ENCODE measurements at places on chromosomes 3 and 15.

DNA sequence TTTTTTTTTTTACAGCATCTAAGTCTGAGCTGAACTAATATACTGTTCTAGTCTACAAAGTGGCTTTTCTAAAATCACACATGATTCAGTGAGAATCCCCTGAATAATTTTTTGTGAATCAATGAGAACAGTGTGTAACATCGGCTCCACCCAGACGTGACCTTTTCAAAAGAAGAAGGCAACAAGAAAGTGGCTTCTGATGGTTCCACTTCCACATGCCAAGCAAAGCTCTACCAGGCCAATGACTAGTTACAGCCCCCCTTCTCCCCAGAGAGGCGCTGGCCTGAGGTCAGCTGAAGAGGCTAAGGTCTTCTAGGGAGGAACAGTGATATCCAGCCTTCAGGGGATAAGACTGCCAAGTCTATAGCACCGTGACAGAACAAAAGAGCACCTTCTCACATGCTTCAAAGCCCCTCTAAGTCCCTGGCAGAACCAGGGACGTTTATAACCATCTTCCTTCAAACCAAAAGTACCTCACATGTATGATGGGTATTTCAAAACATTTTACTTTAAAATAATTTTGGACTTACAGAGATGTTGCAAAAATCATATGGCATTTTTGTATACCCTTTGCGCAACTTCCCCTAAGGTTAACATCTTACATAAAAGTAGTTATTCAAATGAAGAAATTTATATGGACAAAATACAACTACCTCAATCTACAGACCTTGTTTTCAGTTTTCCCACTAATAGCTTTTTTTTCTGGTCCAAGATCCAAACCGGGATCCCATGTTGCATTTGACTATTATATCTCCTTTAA, 177.9 kb downstream of the OSBPL10 start:
- DNase-seq, result peak; percentile 38

DNA sequence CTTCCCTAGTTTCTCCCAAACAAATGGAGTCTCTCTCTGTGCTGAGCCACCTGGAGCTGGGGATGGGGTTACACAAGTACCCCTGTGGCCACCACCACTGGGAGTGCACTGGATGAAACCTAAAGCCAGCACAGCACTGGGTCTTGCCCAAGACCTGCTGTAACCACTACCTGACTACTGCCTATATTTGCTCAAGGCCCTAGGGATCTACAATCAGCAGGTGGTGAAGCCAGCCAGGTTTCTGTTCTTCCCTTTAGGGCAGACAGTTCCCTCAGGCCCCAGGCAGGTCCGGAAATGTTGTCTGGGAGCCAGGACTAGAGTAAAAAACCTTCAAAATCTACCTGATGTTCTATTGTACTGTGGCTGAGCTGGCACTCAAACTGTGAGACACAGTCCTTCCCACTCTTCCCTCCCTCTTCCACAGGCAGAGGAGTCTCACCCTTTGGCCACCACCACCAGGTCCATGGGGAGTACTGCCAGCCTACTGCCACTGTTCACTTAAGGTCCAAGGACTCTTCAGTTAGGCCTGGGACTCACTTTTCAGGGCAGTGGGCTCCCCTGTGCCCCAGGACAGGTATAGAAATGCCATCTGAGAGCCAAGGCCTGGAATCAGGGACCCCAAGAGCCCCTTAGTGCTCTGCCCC, 23.8 kb downstream of the C3orf20 start:
- no peak for DNase-seq

DNA sequence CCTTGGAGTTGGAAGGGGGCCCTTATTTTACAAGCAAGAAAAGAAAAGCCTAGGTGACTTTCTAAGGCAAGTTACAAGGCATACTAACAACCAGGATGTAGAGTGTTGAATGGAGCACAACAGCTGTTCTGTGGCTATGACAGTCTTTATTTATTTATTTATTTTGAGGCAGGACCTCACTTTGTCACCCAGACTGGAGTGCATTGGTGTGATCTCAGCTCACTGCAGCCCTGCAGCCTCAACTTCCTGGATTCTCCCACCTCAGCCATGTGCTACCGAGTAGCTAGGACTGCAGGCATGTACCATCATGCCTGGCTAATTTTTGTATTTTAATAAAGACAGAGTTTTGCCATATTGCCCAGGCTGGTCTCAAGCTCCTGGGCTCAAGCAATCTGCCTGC, 973.4 kb downstream of the ROBO1 start:
- no peak for DNase-seq

GRCh38 chr3:109115451-109115850, 2.5 kb downstream of the MORC1 start:
- no peak for DNase-seq

DNA sequence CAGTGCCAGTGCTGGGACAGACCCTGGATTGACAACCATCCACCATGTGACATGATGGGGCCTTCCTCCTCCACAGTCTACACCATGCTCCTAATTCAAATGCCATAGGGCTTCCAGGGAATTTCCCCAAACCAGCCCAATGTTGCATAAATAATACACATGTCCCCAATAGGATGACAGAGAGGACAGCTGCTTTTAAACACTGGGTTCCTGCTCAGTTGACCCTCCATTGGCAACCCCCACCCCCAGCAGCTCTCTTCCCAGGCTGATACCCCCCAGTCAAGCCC, 28.3 kb upstream of the ATP2B2 start:
- DNase-seq, result no peak

GRCh38 chr3:106913966-106914365, 463.3 kb upstream of the CCDC54 start:
- no peak for DNase-seq

GRCh38 chr3:111283165-111283564, 211.5 kb downstream of the NECTIN3 start:
- DNase-seq, result no peak

DNA sequence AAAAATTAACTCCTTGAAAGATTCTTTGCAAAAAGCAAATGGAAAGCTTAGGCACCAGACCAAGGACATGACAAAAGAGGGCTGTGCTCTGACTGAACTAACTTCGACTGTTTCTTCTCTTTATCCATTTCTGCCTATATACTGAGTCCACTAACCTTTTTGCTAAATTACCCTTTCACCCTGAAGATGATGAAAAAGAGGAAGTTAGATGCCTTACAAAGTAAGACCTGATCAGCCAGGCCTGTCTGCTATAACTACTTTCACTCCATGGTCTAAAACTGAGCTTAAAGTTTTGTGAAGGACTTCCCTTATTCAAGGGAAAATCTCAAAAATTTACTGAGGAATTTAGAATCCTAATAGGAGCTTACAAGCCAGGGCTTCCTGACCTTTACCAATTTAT, 6.2 kb upstream of the IGSF10 start:
- DNase-seq, result peak; percentile 61

- DNase-seq, result no peak
Measured at GRCh38 chr15:60255390-60255789, 142.4 kb downstream of the ANXA2 start.

- DNase-seq, result no peak
Measured at GRCh38 chr15:65981837-65982626, 112.7 kb downstream of the RAB11A start.

DNA sequence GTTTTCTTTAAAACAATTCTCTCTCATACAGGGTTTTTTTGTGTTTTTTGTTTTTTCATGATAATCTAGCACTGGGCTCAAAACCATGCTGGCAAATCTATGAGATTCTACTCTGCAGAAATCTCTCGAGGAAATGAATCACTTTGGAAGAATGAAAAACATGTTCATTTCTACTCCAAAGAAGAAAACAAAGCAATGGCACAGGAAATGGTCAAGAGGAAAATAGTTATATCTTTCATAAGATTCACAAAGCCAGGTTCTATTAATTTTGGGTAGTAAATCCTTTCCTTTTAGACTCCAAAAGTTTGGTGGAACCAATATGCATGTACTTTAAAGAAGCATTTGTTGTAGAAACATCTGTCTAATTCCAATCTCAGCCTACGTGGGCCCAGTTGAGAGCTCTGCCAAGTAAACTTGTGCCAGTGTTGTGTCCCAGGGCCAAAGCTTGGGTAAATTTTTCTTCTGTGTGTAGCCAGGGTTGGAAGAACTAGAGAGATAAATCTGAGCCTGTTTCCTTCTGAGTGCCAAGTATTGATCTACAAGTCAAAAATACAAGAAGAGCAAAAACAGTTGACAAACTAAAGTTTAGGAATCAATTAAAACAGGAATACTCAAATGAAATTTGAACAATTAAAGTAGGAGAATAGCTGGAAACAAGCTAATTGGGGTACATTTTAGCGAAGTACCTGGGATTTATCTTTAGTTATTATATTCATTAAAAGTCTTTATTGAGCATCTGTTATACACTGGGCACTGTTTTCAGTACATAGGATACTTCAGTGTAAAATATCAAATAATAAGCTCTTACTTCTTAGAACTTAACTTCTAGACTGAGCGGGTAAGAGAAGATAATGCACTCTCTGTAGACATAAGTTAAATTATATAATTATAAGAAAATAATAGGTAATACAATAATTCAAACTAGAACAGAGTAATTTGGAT, 657.5 kb upstream of the NECTIN3 start:
- DNase-seq, result no peak

DNA sequence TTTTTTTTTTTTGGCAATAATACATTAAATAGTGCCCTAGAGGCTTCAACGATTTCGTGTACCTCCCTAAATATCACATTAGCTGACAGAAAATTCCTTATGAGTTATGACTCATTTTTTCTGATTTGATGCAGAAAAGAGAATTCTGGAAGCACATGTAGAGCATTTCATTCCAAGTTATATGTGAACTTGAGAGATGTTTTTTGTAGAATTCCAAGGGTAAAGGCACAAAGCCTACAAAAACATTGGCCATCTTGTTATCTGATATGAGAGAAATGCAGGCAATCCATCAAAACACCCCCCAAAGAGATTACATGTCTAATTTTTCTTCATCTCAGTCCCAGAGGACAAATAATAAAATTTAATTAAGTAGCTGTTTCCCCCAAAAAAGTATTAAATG, 6.7 kb upstream of the PFN2 start:
- no peak for DNase-seq

DNA sequence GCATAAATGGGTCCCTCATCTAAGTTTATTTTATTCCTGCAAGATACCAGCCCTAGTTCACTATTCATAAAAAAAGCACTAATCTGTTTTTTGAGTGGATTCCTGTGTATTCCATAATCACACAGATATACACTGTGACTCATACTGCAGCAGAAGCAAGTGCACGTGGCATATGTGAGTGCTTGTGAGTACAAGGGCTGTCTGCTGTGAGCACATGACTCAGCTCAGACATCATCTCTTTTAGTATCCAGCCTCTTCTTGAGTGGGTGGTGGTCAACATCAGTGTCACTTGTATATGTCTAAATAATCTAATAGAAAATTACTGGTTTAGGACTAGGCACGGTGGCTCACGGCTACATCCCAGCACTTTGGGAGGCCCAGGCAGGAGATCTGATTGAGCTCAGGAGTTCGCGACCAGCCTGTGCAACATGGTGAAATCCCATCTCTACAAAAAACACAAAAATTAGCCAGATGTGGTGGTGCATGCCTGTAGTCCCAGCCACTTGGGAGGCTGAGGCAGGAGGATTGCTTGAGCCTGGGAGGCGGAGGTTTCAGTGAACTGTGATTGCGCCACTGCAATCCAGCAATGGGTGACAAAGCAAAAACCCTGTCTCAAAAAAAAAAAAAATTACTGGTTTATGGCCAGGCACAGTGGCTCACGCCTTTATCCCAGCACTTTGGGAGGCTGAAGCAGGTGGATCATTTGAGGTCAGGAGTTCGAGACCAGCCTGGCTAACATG, 49.8 kb downstream of the NIPA2 start:
- DNase-seq, result no peak

GRCh38 chr3:193971261-193971751, 164.6 kb upstream of the HES1 start:
- no peak for DNase-seq

- DNase-seq, result no peak
Measured at GRCh38 chr3:278300-279064, 81.9 kb downstream of the CHL1 start.

GRCh38 chr3:81199587-81199986, 561.9 kb downstream of the GBE1 start:
- DNase-seq, result no peak

- DNase-seq, result peak; percentile 68
Measured at GRCh38 chr15:34335176-34336032, 2.2 kb downstream of the SLC12A6 start.

GRCh38 chr3:31568649-31569048, 35.9 kb downstream of the STT3B start:
- no peak for DNase-seq

DNA sequence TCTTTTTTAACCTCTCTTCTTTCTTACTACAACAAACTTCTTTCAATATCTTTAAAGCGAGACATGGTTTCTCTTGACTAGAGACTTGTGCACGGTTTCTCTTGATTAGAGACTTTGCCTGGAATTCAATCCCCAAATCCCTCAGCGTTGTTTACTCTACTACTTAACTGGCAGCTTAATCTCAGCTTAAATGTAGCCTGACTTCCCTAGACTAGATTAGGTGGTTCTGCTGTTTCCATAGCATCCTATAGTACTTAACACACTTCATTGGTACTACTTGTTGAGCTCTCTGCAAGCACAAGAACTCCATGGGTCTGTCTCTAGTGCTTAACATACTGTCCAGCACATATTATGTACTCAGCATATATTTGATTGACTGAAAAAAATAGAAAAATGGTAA, 168.2 kb upstream of the GPR149 start:
- no peak for DNase-seq

DNA sequence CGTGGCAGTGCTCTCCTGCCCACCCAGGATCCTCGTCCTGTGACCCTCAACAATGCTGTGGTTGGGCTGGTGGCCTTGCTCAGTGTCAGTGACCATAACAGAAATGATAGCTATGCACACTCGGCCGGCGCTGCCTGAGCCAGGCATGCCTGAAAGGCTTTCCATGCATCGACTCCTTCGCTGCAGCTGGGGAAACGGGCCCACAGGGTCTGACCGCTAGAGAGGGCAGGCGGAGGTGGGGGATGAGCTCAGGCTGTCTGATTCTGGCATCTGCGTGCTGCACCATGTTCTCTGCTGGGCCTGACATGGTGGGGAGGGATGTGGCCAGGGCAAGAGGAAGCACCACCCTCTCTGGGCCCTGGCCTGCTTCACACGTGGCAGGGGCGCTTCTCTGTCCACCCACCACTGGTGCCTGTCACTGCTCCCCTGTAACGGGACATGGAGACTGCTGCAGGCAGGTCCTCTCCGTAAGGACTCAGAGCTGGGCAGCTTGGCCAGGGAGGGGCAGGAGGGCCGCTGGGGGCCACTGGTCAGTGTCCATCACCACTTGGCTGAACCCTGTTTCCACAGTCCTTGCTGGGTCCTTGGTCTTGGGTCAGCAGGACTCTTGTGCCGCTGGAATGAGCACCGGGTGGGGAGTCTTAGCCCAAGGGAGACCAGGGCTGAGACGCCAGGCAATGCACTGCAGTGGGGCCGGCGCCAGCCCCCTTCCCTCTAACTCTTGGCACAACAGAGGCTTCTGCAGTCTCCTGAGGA, 64.1 kb upstream of the RPL32 start:
- no peak for DNase-seq

GRCh38 chr15:74843891-74844299, 939 bp upstream of the ULK3 start:
- DNase-seq, result no peak

GRCh38 chr3:38581774-38582173, 67.7 kb downstream of the SCN5A start:
- no peak for DNase-seq

Data from AML-193 (cell line).